ENCODE measurements at places on chromosomes 1 and 21.

GRCh38 chr1:85058311-85058710 is 10.0 kb upstream of the MCOLN3 start:
- DNase-seq: no peak

DNA sequence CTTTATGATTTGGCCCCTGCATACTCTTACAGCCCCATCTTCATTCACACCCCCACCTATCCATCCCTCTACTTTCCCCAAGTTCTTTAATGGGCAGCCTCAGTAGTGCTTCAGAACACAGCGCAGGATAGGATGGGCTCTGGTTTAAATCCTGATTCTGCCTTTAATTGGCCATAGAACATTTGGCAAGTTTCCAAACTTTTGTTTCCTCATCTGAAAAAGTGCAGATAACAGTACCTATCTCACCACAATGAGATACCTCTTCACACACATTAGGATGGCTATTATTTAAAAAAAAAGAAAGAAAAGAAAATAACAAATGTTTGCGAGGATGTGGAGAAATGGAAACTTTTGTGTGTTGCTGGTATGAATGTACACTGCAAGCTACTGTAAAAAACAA is 142.5 kb upstream of the VANGL1 start:
- no peak for DNase-seq

GRCh38 chr1:232966663-232967062 is 16.3 kb downstream of the NTPCR start:
- DNase-seq: no peak

DNA sequence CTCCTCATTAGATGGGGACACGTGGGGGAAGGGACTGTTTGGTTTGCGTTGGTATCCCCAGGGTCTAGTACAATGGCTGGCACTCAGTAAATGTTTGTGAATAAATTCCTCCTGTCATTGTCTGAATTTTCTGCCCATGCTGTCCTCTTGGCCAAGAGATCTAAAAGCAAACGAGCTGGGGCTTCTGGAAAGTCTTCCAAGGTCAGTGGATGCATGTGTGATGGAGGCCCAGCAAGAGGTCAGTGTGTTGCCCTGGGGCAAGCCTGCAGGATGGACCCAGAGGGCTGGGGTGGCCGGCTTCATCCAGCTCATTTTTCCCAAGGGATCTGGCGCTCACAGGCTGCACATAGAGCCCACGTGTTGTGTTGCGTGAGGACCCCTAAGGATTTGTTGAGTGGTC is 30.0 kb upstream of the JUN start:
- DNase-seq: no peak

- no peak for DNase-seq
These were observed 35.7 kb upstream of the B3GALT2 start for GRCh38 chr1:193222056-193222615.

GRCh38 chr1:94595658-94596057 is 54.1 kb upstream of the F3 start:
- peak; percentile 77 for DNase-seq

DNA sequence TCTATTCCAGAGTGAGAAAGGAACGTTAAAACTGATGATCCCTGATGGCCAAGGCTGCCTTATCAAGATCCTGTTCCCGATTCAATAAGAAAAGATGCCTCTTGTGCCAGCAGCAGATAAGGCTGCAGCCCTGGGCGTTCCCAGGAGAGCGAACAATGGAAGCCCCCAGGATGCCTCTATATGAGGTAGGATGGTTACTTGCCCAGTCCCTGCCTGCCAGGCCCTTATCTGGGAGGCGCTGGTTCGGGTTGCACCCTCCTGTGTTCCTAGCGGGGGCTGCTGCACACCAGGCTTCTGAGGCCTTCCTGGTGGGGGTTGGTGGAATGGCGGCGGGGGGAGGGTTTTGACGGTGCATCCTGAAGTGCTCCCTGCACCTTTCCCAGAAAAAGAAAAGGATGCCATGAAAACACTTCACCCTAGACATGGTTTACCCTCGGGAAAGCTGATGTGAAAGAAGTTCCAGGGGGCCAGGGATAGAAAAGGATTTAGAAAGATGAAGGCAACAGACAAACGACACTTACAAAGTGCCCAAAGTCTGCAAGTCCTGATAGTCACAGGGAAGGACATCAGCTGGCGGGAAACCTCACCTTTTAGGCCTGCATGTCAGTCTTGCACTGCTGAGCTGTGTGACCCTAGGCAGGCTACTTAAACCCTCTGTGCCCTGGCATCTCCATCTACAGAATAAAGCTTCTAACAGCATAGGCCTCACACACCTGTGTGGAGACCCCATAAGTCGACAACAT is 100.3 kb downstream of the KCNJ15 start:
- DNase-seq: no peak

GRCh38 chr1:151047925-151048644 is 534 bp downstream of the C1orf56 start:
- DNase-seq: peak; percentile 62

DNA sequence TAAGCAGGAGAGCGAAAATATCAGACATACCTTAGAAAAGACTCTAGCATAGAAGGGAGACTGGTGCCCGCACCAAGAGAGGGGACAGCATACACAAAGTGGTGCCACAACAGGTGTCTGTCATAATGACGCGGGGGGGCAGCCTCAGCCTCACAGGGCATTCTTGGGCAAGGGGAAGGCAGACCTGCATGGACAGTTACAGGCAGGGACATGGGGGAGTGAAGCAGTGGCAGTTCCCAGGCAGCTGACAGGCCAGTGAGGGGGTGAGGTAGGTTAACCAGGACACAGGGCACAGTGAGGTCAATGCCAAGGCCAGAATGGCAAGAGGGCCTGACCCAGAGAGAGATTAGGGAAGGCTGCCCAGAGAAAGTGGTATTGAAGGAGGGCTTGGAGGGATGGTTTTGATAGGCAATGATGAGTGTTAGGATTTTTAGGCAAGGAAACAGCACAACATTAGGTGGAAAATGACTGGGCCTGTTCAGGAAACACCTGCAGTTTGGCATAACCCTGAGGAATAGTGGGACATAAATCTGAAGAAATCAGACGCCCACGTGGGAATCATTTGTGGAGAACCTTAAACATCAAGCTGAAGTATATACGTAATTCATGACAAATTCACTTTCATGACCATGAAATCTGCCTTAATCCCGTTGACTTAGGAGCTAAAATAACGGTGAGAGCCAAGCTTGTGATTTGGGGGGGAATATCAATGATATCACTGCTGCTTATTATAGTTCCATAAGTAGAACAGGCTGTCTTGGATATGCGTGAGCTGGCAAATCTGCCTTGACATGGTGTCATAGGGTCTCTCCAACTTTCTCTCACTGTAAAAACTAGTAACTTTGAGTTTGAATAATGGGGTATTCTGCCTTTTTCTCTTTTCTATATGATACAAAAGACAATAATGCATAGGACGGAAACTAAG is 8.9 kb downstream of the PTPN14 start:
- no peak for DNase-seq

All from fibroblast of skin of right quadriceps (primary cell).